Ammon's horn (tissue), 1 donor: ENCODE measurements at places on chromosomes 1 and 21.

- DNase-seq: no peak
Observed at GRCh38 chr1:226530591-226530990, 18.0 kb upstream of the STUM start.

DNA sequence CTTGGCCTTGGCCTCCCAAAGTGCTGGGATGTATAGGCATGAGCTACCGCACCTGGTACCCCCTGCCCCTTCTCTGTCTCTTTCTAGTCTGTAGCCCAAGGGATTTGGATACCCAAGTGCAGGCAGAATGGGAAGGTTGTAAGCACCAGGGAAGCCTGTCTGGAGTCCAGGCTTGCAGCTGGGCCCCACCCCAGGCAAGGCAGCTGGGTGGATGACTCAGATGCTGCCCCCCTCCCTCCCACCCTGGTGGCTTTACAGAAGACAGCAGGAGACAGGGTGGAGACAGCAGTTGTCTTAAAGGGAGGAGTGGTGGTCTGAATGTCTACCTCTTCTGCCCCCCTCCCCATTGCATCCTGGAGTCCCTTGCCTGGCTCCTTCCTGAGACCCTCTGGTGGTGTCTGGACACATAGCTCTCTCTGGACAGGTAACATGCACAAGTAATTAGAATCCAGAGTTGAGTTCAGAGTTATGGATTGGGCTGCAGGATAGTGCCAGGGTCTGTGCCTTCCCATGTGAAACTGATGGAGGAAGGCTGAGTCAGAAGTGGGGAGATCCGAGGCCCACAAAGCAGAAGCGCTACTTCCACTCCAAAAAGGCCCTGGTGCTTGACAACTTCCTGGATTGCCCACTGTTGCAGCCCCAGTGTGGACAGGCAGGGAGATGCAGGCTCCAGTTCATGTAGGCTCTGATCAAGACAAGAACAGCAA, 5.1 kb downstream of the LMNA start:
- DNase-seq: peak; percentile 69

GRCh38 chr1:156394835-156395461, 25.9 kb downstream of the RHBG start:
- DNase-seq: no peak

- DNase-seq: no peak
Observed at GRCh38 chr1:218529646-218530300, 184.6 kb downstream of the TGFB2 start.

DNA sequence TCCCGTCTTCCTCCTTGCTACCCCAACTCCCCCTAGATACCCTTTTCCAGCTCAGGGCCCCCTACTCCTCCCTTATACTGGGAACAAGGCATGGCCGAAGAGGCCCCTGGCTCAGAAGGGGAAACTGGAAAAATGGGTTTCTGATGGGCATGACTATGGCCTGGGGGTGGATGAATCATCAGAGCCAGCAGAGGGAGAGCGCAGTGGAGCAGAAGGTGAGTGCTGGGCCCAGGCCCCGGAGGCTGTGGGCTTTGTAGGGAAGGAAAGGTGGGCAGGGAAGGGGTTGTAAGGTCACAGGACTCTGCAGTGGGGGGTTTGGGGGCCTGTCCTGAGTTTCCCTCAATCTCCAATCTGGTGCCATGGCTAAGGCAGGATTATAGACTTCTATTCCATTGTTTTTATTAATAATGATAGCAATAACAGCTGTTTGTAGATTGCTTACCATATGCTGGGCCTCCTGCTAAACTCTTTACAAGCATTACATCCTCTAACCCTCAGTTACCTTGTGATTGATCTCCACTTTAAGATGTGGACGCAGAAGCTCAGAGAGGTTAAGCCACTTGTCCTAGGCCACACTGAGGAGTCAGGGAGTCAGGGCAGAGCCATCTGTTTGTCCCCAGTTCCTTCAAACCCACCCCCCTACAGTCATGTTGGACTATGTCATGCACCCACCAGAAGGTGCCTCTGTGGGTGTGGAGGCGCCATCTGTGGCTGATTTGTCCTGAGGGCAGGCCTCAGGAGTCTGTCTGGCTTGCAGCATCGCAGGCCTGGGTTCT, 36.2 kb upstream of the ZNF362 start:
- no peak for DNase-seq
